ENCODE measurements at places on chromosomes 4 and X.
A peak's percentile ranks its signal among the peaks of the same experiment; 100 is the strongest.

DNA sequence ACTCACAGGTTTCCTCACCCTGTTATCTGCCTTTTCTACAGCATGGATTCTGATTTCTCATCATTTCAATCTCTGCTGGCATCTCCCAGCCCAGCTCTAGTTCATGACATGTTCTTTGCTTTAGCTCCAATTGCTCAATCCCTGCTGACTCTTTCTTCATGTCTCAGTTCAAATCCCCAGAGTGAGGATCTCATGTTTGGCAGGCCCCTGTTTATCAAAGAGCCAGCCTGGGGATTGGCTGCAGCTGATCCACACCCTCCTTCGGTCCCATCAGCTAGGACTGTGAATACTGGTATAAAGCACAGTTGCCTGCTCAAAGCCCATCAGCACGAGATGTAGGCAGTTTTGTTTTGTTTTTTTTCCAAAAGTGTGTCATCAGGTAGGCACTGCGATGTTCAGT lies 14.4 kb upstream of the CC2D2A start:
- no peak for DNase-seq

GRCh38 chr4:108118505-108118904 lies 50.2 kb downstream of the LEF1 start:
- DNase-seq: no peak

- no peak for DNase-seq
Measured at GRCh38 chrX:132267392-132267791, 48.1 kb upstream of the RAP2C start.

DNA sequence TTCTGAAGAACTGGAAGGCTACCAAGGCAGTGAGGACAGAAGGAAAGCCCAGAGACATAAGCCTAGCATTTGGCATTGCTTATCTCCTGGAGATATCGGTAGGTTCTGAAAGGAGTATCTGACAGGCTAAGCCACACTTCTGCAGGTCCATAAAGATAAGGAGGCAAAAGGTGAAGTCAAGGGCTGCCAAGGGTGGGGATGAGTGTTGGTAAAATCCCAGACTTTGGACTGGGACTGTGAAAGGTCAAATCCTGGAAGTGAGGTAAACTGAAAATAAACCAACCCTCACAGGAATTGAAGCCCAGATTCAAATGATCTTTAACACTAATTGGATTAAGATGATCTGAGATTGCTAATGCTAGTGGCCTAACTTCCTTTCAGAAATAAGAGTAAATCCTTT lies 27.4 kb downstream of the GK start:
- DNase-seq: no peak

DNA sequence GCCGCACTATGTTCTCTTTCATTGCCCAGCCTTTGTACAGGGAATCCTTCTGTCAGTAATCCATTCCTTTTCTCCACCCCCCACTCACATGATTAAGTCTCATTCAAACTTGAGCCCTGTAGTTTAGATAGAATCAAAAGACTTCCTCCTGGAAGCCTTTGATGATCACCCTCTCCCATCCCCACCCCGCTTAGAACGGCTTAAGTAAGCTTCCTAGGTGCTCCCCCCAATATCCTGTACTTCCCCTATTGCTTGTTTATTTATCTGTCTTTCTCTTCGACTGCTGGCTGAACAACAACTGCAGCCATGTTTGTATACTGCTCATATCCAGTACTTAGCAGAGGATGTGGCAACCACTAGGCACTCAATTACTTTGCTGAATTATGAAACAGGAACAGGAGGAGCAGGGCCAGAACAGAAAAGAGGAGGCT lies 38.5 kb upstream of the GPC3 start:
- DNase-seq: no peak

DNA sequence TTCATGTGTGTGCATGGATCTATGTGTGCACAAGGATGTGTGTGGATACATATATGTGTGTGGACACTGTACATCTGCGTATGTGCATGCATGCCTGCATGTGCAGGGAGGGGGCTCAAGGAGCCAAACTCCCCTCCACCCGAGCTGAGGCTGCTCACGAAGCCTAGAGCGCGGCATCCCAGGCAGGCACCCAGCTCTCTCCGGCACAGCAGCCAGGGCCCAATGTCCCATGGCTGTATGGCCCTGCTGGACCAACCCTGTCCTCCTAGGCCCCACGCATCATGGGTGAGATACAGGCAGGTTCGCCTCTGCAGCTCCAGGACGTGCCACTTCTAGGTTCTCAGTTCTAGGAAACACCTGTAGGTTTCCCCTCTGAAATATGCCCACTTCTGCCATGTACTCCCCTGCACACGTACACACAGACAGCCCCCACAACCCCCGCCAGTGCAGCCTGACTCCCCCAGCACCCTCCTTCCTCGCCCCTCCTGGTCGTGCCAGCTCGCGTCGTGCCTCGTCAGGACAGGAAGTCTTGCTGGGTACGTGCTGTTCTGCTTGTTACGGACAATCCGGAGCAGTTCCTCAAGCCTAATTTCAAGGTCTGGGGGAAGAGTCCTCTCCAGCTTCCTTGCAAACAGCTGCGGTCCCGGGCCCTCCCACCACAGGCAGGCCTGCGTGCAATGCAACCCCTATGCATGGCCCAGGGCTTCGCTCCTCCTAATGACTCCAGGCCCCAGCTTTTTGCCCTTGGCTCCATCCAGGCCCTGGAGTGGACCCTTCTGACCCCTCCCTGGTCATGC lies 3.2 kb upstream of the ADRA2C start:
- DNase-seq: no peak

DNA sequence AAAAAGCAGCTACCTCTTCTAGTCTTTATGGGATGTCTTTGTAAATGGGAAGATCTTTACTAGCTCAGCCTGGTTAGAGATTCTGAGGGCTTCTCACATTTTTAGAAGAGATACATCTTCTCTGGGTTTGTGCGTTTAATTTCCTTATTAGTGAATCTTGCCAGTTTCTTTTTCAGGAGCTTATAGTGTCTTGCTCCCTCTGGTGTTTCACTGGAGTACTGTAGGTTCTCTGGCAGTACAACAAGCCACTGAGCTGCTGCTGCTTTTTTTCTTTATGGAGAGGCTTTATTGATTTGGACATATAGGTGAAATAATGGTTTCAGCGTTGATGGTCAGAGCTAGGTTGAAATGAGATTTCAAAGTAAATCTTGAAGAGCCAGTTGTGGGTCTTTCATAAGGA lies 82.9 kb downstream of the LAS1L start:
- DNase-seq: peak; percentile 24

GRCh38 chr4:74039315-74039763 lies 850 bp upstream of the CXCL3 start:
- DNase-seq: peak; percentile 16

DNA sequence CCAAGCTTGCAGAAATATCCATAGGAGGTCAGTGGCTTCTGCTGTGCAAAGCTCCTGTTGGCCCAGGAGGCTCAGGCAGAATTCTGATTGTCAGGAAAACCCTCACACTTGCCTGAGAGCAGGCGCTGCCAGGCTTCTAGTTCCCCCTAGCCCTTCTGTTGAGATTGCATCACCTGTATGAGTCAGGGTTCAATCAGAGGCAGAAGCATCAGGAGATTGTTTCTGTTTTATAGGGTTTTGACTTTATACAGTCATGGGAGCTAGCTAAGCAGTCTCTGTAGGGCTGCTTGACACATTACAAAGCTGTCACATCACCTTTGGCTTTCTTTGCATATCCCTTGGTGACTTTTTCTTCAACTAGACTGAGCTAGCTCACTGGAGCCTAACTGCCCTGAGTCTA lies 27.8 kb downstream of the DIPK2B start:
- DNase-seq: no peak

DNA sequence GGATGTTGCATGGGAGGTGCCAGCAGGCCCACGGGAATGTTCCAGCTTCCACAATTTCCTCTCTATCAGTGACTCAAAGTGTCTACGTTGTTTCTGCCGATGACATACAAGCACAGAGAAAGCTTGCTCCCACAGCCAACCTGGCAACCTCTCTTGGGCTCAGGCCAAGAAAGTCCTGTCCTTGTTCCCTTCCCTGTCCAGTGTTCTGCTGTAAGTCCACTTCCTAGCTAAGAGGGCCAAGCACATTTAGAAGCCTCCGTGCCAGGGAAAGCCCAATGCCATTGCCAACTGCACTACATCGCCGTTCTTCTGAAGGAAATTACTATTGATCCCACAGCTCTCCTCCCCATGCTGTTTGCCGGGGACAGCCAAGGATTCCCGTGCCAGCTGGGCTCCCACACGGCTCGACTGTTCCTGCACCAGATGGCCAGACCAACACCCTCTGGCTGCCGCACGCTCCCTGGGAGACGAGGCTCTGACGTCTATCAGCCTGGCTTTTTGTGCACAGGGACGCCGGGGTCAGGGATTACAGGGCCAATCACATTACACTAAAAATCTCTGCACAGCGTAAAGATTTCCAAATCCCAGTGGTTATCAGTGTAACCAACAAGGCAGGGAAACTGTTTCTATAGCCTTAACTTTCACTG lies 284.0 kb downstream of the BCOR start:
- DNase-seq: no peak

- no peak for DNase-seq
Measured at GRCh38 chrX:23333842-23334520, 668 bp upstream of the PTCHD1 start.

DNA sequence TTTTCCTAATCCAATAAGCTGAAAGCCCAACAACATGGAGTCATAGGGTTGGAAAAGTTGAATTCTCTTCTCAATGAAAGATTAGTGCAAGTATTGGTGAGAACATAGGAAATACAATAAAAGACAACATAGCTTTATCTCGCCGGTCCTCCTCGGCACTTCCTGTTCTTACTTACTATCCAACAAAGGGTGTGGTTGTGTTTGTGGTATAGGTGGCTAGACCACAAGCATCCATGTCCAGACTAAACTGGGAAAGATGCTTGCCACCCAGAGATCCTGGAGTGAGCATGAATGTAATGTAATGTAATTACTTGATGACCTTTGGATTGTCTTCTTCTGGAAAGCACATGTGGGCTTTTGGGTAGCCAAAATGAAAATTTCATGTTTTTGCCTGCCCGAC lies 223.8 kb downstream of the CPE start:
- DNase-seq: no peak

- no peak for DNase-seq
Measured at GRCh38 chrX:154729439-154729838, 21.4 kb downstream of the GAB3 start.

DNA sequence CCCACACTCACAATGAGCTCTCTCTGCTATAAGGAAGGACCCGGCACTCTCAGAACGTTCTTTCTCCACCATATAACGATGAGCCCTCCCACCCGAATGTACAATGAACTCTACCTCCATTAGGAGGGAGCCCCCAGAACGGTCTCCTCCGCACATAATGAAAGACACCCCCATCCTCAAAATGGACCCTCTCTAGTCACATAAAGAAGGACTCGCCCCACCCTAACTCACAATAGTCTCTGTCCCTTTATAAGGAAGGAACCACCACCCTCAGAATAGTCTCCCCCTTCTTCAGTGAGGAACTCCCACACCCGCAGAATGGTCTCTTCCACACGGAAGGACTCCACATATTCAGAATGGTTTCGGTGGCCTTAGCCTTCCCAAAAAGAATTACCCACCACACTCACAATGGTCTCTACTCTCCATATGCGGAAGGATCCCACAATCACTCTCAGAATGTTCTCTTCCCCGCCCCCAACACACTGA lies 477 bp downstream of the SLC35A2 start:
- peak; percentile 13 for DNase-seq

- peak; percentile 63 for DNase-seq
Measured at GRCh38 chr4:144355811-144356757, 215.6 kb upstream of the GYPA start.

DNA sequence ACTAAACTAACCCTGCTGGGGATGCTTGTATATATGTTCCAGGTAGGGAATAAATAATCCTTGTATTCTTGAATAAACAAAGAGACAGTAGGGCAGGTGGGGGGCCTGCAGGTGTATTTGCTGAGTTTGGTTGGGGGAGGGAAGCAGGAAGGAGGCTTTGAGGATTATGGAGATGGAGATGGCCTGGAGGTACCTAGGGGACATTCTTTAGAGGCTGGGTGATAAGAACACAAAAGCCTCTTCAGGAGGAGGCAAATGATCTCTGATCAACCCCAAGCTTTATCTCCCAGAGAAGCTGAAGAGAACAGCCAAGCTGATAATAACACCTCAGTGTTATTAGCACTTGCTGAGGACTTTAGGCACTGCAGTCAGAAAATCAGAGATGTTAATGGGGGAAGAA lies 187.7 kb downstream of the MGST2 start:
- no peak for DNase-seq

DNA sequence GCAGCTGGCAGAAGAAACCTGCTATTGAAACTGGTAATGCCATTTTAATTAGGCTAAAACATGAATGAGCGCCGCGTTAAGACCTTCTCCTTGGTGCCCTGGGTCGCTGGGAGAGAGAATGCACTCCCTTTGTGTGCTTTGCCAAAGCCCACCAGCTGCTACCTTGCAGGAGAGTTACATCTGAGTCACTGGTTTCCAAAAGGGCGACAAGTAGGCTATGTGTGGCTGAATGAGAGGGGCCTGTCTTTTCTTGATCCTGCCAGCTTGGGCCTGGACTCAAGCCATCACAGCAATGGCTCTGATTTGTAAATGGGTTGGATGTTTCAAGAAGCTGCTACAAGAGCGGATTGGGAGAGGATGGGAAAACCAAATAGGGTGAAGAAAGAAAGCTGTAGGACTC lies 81.5 kb downstream of the NHS start:
- no peak for DNase-seq

GRCh38 chr4:99645638-99646037 lies 12.0 kb downstream of the C4orf54 start:
- no peak for DNase-seq

GRCh38 chr4:75321484-75321883 lies 192.7 kb downstream of the RCHY1 start:
- DNase-seq: peak; percentile 39

DNA sequence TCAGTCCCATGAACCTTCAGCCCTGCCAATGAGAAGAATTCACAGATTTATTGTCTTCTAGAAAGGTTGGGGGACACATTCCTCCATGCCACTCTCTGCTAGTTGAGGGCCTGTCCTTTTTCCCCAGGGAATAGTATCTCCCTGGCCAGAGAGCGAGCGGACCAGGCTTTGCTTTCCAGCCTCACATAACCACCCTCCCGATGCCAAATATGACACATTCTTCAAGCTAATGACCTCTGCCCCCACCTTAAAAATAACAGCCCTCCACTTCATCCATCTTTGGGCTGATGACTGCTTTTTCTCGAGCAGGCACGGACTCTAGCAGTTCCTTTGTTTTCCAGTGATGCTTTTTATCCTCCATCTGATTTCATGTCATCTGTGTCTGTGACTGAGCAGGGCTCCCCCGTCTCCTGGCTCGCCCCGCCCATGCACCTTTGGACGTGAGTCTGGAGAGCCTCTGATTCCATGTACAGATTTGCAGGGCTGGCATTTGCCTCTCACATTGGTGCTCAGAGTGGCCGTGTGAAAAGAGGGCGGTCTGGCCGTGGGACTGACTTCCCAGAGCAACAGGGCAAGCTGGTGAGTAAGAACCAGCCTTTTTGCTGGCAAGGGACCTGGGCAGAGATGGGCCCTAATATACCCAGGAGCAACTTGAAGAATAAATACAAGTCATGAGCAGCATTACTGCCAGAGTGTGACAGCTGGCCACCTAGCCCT lies 279.8 kb downstream of the BCOR start:
- no peak for DNase-seq

Measured in COLO829 (cell line).